ENCODE measurements at places on chromosomes 13 and 19.

DNA sequence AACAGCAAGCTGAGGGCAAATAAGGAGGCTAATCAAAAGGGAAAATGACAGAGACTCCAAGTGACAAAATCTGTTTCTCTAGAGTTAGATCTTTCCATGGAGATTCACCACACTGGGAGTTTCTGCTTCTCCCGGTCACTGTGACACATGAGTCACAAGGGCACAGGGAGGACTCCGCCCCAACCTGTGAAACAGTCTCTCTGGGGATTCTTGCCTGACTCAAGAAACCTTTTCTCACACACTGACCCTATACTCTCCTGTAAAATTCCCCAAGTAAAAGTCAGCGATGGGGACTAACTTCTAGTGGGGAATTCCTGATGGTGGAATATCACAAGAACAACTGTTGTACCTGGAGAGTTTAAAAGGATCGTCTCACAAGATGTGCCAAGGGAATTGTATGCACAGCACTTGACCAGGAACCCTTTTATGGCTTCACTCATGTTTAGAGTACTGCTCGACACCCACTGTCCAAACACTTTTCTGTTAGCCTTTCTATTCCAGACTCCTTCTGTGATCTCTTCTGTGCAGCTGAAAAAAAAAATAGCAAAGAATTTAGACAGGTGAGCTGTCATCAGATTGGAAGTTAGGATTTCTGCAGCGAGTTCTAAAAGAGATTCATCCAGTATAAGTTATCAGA lies 46.8 kb upstream of the URAD start:
- no peak for DNase-seq

DNA sequence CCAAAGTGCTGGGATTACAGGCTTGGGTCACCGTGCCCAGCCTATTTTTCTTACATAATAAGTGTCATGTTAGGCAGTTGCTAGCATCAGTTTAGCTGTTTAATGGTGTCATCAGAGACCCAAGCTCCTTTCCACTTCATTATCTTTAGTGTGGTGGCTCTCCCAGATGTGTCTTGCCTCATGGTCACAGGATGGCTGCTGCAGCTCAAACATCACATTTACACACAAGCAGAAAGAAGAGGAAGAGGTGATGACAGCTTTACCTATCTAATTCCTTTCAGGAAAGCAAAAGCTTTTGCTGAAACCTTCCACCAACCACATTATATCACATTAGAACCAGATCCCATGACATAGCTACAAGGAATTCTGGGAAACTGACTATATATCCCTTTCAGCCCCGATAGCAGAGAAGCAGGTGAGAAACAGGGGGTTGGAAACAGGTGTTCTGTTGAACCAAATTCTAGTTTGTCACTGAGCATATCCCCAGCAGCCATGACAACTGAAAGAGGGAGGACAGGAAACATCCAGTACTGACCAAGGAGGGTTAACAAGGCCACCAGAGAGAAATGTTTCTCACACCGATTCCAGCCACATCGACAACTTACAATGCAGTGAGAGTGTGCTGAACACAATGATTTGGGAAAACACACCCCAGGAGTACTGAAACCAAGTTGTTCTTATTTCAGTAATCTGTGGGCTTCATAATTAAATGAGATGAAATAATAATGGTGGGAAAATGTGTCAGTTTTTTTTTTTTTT lies 617.0 kb downstream of the UQCRFS1 start:
- DNase-seq: no peak

- DNase-seq: no peak
These were observed 1.4 kb upstream of the PRKD2 start for GRCh38 chr19:46718157-46718933.

- no peak for DNase-seq
These were observed 14.0 kb downstream of the GNA15 start for GRCh38 chr19:3149526-3150505.

- DNase-seq: peak; percentile 17
These were observed 13.3 kb upstream of the ZNF57 start for GRCh38 chr19:2887391-2887914.

GRCh38 chr13:48403913-48404312 lies 9.0 kb downstream of the LPAR6 start:
- no peak for DNase-seq

DNA sequence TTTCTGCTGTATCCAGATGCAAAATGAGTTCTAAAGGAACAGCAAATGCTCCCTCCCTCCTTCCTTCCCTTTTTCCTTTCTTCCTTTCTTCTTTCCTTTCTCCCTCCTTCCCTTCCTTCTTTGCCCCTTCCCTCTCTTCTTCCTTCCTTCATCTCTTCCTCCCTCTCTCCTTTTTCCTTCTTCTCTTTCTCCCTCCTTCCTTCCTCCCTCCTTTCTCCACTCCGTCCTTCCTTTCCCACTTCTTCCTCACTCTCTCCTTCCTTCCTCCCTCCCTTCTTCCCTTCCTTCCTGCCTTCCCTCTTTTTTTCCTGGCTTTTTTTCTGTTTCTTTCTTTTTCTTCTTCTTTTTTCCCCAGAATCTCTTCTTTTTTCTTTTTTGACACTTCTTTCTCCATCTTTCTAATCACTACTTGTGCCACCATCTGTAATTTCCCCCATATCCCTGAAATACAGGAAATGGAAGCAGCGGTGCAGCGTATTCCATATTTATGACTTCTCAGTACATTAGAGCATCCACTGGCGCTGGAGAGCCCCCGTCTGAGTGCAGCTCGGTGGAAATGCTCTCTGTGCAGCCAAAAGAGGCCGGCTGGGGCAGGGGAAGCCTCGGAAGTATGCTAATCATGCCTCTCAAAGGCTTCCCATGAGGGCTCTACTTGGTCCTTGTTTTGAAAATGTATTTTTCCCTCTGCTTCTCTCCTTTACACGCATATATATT lies 275.6 kb downstream of the TSHZ3 start:
- DNase-seq: no peak

DNA sequence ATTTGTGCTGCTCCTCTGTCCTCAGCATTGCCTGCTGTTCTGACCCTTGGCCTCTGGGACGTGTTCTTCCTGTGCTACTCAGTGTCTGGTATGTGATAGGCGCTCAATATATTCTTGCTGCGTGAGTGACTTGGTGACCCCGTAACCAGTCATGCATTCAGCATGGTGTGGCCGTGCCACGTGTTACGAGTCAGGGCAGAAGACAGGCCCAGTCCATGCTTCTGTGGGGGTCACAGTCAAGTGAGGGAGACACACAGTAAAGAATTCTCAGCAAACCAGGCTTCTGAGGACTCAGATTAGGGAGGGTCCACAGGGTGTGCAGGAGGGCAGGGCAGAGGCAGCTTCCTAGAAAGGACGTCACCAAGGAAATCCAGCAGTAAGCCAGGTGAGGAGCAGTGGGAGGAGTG lies 7.9 kb downstream of the PPP1R37 start:
- DNase-seq: no peak

GRCh38 chr13:51731759-51732158 lies 72.2 kb downstream of the DHRS12 start:
- DNase-seq: no peak

DNA sequence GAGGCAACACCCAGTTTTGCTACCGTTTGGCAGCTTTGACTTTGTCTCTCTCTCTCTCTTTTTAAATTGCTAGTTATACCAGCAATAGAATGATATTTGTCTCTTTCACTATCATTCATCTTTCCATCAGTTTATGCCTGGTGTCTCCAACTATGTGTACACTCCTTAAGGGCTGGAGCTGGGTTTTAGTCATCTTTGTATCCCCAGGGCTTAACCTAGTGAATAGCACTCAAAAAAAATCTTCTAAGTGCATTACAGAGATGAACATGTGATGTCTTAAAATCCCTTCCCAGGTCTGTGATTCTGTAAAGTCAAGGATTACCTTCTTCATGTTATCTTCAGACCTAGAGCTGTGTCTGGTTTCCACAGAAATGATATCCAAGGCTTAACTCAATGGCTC lies 7.8 kb upstream of the UBL3 start:
- DNase-seq: no peak

GRCh38 chr19:54390942-54391577 lies 24.2 kb upstream of the TTYH1 start:
- no peak for DNase-seq
